ENCODE measurements at places on chromosomes 4 and X.

DNA sequence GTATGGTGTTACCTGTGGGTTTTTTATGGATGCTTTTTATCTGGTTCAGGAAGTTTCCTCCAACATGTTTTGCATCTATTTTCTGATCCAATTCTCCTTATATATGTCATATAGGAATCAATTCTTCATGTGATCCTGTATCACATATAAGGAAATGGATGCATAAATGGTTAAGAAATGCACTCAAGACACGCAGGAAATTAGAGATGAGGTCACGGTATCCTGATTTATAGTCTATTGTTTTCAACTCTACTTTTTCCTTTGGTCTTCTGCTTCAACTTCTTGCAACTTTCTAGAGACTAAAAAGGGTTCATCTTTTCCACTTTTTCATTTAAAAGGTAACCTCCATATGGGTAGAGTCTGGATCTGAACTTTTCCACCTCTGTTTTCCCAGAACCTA, 33.6 kb upstream of the IL13RA1 start:
- no peak for DNase-seq

GRCh38 chrX:24268786-24269185, 45.1 kb downstream of the SUPT20HL2 start:
- no peak for DNase-seq

DNA sequence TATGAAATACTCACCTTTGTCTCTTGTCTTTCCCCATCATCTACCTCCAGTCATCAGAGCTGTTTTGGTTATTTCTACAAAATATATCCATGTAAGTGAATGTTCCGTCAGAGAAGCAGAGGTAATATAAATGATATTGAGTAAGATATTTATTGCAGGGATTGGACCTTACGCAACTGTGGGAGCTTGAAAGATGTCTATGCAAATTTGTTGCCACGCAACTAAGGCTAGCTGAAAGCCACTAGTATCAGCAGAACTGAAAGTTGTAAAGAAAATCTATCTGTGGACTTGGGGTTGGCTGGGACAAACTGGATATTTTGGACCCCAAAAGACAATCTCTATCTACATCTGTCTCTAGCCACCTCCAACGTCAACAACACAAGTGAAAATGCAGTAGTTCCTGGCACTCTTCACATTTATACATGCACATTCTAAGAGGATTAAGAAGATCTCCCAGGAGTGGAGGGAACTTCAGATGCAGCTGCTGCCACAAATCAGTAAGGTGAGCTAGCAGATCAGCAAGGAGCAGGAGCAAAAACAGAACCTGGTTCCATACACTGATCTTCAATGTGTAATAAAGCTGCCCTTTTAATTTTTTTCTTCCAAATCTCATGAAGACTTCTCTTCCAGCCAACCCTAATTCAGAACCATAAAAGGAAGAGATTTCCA, 8.5 kb upstream of the CCSER1 start:
- no peak for DNase-seq

DNA sequence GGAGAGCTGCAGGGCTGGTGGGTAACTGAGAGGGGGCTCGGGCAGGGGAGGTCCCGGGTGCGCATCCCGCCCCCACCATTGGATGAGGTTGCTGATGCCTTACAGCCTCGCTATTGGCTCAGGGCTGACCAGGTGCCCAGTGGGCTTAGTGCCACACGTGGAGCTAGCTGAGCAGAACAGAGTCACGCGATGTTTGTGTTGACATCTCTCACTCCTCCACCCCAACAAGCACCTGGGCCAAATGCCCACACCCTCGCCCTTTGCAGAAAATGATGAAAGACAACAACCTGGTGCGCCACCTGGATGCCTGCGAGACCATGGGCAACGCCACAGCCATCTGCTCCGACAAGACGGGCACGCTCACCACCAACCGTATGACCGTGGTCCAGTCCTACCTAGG, 31.8 kb downstream of the ATP2B3 start:
- no peak for DNase-seq

- DNase-seq, result no peak
Measured at GRCh38 chr4:1749370-1749769, 28.0 kb downstream of the TACC3 start.

- peak; percentile 83 for DNase-seq
Measured at GRCh38 chr4:156073976-156074375, 120.3 kb upstream of the CTSO start.

- no peak for DNase-seq
Measured at GRCh38 chrX:18973527-18974192, 10.3 kb downstream of the PHKA2 start.

DNA sequence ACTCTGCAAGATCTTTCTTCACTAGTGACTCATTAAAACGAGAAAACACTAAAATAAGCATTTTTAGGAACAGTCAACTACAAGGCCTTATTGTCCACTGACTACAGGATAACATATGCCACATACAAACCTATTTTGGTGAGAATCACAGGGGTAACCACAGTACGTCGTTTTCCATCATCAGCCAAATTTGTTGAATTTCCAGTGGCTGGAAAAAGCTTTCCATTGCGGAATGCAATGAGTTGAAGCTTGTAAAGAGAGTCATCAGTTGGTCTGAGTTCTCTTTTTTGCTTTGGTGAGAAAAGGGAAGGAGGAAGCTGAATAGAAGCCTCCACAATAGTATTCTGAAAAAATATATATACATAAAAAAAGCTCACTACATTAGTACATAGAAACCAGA, 102.4 kb downstream of the ADGRA3 start:
- DNase-seq, result no peak

DNA sequence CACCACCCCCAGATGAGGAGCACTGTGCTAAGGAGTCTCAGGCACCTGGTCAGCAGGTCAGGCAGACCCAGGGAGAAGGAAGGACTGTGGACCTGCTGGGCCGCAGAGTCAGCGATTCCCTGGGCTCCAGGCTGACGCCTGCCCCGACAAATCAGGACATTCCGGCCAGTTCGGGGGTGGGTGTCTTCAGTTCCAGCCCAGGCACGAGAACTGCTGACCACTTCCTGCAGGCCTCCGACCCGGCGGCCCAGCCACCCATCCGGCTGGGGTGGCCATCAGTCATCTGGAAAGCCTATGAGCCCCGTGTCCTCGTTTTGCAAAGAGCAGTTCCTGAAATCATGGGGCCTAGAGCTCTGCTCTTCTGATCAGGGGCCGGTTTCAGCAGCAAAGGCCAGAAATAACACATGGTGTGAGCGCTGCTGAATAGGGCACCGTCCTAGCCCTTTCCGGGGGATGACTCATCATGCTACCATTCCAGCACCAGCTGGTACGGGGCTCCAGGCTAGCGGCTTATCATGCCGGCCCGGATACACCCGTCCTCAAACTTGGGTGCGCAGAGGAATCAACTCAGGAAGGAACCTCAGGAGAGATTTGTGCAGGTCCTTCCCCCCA, 7.8 kb upstream of the SH3TC1 start:
- DNase-seq, result peak; percentile 28

DNA sequence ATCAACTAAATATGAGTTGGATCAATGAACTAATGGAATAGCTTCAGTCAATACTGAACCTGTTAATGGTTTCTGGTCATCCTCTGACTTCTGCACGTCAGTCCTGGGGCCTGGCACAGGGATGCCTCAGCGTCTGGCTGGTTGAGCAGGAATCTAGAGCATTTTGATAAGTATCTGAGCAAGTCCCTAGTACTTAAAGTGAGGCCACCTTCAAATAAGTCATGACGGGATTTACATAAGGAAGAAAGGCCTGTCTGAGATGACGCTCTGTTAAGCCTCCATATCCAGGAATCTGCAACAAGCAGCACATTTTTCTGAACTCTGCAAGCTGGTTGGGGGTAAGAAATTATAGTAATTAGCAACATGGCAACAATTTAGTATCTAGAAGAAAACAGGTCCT, 83.2 kb upstream of the TBC1D9 start:
- DNase-seq, result no peak

DNA sequence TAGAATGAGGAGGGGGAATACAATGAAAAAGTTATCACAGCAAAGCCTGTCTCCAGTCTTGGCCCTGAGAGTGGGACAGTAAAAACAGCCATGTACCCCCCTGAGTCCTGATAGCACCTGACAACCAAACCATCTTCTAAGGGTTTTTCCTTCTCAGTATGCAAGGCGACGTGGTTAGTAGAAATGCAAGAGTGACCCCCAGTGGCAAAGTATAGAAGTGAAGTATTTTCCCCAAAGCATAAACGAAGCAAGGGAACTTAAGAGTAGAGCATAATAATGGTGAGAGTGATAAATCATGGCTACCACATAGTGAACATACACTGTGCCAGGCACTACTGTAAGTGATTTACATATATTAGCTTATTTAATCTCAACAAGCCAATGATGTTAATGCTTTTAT, 52.8 kb downstream of the FAM47C start:
- peak; percentile 73 for DNase-seq

- DNase-seq, result no peak
Measured at GRCh38 chr4:129282293-129282692, 186.3 kb downstream of the C4orf33 start.

- DNase-seq, result no peak
Measured at GRCh38 chrX:153828723-153829548, 1.4 kb downstream of the PDZD4 start.

GRCh38 chr4:158080354-158080753, 92.5 kb downstream of the GASK1B start:
- DNase-seq, result no peak

GRCh38 chr4:88706574-88706973, 8.9 kb upstream of the NAP1L5 start:
- peak; percentile 4 for DNase-seq

DNA sequence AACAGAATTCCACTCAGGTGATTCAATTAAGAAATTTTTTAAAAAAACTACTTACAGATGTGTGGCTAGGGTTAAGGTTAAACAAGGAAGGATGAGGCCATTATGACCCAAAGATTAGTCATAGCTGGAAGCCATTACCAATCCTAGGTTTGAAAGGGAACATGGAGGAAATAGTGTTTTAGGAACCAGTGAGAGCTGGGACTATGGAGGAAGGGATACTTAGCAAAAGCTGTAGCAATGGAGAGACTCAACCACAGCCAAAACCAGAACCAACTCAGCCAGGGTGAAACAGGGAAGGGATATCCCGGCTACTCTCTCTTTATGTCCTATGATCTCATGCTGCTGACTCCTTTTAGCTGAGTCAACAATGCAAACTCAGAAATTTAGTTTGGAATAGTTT, 148.6 kb upstream of the CNKSR2 start:
- no peak for DNase-seq

DNA sequence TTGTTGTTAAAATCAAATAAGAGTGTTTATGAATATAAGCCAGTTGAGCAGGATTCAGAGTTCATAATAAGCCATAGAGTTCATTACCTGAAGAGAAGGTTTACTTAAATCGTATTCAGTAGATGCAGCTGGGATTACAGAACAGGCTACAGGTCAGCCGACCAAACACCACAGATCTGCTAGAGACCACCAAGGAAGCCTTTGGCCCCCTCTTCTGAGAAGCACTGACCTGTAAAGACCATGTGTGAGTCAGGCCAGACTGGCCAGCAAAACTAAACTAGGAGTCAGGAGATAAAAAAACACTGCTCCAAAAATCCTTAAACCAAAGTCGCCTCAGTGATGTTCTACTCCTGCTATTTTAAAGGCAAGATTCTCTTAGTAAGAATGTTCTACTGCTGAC, 1125.5 kb downstream of the FAT4 start:
- no peak for DNase-seq

- peak; percentile 37 for DNase-seq
Measured at GRCh38 chr4:128385683-128386304, 98.2 kb upstream of the PGRMC2 start.

GRCh38 chrX:11446336-11446735, 153.1 kb downstream of the AMELX start:
- no peak for DNase-seq

- peak; percentile 83 for DNase-seq
Measured at GRCh38 chrX:118346258-118347094, 570 bp downstream of the WDR44 start.

DNA sequence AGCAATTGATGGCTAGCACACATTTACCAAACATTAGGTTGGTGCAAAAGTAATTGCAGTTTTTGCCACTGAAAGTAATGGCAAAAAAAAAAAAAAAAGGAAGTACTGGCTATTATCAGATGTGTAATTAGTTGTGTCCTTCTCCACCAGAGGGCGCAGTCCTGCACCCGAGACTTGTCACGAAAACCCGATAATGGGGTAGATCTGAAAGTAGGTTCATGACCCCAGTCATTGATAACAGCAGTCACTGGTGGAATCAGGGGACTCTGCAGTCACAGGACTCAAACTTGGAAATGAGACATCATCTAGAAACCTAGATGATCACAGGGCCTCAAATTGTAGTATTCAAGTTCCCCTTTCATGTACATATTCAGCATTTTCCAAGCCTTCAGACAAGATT, 13.1 kb upstream of the ACOT9 start:
- DNase-seq, result peak; percentile 85

DNA sequence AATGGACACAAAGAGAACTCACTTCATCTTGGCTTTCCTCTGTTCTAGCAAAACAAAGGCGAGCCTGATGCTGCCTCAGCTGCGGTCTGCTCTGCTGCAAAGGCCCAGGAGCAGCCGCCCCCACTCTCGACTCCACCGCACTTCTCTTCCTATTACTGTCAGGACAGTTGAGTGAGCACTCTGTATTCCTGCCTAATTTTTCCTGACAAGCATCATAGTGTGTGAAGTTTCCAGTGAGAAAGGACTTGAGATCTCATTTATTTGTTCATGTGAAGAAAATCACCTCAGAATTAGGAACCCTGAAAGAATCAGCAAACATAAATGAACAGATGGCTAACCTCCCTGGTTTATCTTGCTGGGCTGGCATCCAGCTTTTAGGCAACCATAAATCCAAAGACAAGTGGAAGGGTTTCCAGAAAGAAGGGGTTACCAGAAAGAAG, 15.6 kb downstream of the SCARB2 start:
- no peak for DNase-seq

DNA sequence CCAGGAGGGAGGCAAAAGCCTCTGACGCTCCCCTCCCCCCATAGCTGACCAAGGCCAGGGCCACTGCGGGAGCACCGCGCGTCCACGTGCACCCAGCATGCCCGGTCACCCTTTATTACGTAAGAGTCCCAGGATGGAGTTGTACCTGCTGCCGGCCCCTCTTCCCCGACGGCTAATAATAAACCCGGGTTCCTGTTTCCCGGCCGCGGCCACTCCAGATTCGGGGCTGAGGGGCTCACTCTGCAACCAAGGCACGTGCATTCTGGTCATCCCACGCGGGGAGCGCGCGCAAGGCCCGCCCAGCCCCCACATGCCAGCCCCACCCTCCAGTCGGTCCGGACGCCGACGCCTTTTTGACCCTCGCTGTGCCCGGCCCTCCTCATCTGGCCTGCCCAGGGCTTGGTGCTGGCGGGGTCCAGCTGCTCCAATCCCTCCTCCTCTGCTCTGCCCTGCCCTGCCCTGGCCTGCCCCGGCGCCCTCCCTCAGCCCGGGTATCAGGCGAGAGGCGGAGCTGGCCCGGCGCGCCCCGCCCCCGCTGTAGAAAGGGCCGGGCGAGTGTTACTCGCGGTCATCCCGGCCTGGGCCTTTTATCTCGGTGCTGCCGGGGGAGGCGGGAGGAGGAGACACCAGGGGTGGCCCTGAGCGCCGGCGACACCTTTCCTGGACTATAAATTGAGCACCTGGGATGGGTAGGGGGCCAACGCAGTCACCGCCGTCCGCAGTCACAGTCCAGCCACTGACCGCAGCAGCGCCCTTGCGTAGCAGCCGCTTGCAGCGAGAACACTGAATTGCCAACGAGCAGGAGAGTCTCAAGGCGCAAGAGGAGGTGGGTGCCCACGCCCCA, 2.6 kb downstream of the MID1IP1 start:
- peak; percentile 95 for DNase-seq

GRCh38 chr4:41646862-41647261, 101.7 kb downstream of the PHOX2B start:
- no peak for DNase-seq

- DNase-seq, result no peak
Measured at GRCh38 chr4:123480706-123481418, 84.3 kb downstream of the SPRY1 start.

Measured in OCI-M1 (cell line).